Gastroesophageal sphincter (tissue), 4 donors: ENCODE measurements at places on chromosomes 4 and X. TPM values are rescaled to one million over a fixed set of nuclear protein-coding genes. Genes with fewer than 3 reads are reported as not detected.

DNA sequence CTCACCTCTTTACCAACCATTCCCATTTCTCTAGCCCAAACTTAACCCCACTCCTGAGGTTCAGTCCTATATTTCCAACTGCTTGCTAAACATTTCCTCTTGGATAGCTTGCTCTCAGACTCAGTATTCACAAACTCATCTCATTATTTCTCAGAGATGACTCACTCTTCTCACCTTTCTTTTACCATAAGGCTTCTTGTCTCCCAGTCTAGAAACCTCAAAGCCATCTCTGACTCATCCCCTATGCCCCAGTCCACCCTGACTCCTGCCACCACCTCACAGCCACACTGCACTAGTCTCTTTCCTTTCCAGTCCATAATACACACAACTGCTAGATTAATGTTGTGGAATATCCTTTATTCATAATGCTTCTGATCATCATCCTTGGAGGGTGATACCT, 4.8 kb downstream of the FRMPD3 start:
- ATAC-seq = no peak

DNA sequence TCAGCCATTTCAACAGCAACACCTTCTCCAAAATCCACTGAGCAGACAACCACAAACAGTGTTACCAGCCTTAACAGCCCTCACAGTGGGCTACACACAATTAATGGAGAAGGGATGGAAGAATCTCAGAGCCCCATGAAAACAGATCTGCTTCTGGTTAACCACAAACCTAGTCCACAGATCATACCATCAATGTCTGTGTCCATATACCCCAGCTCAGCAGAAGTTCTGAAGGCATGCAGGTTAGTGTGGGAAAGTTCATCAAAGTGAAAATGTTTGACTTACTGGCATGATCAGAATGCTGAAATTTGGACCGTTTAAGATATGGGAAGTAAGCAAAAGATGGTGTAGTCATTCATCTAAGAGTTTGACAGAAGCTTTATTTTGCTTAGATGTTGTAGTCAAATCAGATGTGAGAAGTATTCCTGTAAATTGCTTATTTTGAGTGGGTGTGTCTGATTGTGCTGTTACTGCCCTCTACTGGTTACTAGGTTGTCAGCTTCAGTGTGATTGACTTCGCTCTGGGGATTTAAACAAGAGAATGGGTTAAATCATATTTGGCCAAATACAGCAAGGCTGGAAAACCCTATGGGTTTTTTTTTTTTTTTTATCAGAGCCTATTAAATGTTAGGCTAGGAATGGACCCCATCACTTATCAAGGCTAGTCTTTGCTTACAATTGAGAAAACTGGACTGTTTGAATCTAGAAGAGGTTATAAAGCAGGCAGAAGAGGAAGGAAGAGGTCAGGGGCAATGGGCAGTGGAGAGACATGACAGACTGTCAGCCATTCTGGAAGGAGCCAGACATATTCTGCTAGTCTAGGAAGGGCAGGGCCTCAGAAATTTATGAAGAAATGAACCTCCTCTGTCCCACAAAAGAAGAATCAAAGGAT, 130.3 kb downstream of the DIPK2B start:
- no peak for ATAC-seq

GRCh38 chr4:62912531-62912930, 1496.7 kb downstream of the TECRL start:
- ATAC-seq = no peak

- no peak for ATAC-seq
These were observed 617.4 kb downstream of the CENPC start for GRCh38 chr4:66927937-66928336.

DNA sequence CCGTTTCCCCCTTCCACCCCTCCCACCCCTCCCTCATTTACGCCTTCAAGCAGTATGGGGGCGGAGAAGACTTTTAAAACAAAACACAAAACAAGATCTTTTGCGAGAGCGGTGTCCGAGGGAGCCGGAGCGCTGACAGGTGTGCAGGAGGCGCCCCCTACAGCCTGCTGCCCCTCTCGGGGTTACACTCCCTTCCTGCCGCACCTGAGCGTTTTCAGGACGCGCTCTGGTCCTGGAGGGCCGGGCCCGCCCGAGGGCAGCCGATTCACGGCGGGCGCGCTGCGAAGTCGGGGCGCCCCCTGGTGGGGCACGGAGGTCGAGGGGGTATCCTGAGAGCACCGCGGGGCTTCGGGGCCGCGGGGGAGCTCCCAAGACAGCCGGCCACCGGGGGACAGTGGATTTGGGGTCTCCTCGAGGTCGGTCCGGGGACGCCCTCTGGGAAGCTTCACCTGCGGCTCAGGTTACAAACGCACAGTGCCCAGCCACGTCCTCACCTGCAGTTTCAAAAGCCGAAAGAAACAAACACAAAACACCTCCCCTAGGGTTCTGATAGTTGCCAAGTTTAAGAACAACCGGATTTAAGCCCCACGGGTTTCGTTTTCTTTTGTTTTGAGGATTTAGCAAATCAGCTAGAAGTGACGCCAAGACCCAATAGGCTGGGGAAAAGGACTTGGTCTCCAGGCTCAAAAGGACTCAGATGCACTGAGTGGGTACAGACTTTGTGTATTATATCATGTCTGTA, 8.0 kb upstream of the NEUROG2 start:
- ATAC-seq = peak; percentile 50

DNA sequence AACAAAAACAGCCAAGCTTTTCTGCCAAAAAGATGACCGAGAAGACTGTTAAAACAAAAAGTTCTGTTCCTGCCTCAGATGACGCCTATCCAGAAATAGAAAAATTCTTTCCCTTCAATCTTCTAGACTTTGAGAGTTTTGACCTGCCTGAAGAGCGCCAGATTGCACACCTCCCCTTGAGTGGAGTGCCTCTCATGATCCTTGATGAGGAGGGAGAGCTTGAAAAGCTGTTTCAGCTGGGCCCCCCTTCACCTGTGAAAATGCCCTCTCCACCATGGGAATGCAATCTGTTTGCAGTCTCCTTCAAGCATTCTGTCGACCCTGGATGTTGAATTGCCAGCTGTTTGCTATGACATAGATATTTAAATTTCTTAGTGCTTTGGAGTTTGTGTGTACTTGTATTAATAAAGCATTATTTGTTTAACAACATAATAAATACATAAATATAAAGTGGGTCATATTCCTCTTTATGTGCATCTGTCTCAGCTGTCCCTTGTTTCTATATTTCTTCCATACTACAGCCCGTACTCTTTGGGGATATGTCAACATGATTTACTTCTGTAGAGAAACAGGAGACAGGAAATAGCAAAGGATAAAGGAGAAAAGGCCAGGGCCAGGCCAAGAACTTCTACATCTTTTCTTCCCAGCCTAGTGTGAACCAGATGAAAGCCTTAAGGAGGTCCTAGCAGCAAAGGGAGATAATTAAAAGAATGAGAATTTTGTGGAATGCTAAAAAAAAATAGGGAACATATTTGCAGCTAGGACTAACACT, 667 bp downstream of the PTTG2 start:
- no peak for ATAC-seq

- ATAC-seq = no peak
These were observed 122.1 kb downstream of the FRAS1 start for GRCh38 chr4:78179196-78179595.

Gene GCNA
- total RNA-seq = 2.2 TPM

Gene CSAG1
- total RNA-seq = not detected

Gene CT83
- not detected for total RNA-seq

Gene EPHA5
- 0.27 TPM for total RNA-seq

Gene PPEF2
- not detected for total RNA-seq
